Urinary bladder (tissue), 4 donors: ENCODE measurements at places on chromosomes 7 and 10. TPM values are rescaled to one million over a fixed set of nuclear protein-coding genes. Genes with fewer than 3 reads are reported as not detected.

PNPLA8 gene
- 27.6 TPM for polyA plus RNA-seq

DNA sequence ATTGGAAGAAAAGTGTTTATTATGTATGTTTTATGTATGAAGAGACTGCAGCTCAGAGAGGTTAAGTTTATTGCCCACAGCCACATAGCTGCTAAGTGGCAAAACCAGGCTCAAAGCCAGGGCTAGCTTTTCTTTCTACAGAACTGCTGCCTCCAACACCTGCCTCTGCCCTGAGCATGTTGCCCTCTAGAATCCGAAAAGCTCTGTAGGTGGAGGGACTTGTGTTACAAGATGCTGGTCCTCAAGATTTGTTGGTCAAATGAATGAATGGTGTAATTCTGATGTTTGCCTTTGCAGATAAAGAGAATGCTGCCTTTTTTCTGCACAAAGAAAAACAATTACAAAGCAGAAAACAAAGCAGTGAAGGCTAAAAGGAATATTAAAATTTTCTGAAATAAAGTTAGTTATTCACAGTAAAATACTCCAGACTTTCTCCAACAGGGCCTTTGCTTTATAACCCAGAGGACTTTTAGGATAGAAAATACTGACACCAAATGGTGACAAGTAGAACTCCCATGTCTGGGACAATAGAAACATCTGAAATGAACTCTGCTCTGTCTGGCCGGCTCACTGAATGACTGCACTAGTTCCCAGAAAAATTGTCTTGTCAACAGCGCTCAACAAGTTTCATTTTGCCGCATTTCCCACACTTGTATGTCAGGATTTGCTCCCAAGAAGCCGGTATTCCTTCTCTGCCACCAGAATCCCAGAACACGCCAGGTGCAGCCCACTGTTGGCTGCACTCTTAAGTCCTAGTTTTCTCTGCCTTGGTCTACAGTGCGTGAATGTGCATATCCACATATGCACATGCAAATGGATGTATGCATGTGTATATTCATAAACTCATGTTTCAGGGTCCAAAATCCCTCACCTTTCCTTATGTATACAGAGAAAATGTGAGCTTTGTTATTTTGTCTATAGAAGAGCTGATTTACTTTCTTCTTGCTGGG, 11.0 kb upstream of the DNTT start:
- no peak for DNase-seq

- DNase-seq: no peak
Measured at GRCh38 chr10:126101325-126101724, 205.0 kb downstream of the FANK1 start.

DNA sequence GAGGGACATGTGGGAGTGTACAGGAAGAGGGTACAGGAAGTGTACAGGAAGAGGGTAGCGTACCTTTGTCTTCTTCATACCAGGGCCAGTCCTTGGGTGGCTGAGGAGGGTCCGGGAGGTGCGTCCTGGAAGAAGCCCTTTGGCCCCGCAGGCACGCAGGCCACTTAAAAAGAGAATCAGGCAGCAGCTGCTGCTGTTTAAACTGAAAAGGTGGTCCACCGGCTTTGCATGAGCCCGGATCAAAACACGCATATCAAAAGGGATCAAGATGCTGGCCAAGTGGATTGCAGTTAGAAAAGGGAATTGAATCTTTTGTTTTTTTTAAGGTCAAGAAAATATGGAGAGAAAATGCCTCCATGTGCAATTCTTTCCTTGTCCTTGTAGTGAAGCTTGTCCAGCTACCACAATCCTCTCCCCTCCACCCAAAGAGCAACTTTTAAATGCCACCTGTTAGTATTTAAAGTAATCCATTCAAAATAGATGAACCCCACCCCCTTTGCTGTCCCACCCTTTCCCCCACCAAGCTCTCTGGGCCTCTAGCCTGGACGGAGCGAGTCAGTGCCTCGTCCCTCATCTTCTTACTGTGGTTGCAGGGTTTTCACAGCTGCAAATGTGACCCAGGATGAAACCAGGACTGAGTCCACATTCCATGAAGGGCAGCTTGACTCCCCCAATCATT, 142.8 kb downstream of the GLCCI1 start:
- no peak for DNase-seq

DNA sequence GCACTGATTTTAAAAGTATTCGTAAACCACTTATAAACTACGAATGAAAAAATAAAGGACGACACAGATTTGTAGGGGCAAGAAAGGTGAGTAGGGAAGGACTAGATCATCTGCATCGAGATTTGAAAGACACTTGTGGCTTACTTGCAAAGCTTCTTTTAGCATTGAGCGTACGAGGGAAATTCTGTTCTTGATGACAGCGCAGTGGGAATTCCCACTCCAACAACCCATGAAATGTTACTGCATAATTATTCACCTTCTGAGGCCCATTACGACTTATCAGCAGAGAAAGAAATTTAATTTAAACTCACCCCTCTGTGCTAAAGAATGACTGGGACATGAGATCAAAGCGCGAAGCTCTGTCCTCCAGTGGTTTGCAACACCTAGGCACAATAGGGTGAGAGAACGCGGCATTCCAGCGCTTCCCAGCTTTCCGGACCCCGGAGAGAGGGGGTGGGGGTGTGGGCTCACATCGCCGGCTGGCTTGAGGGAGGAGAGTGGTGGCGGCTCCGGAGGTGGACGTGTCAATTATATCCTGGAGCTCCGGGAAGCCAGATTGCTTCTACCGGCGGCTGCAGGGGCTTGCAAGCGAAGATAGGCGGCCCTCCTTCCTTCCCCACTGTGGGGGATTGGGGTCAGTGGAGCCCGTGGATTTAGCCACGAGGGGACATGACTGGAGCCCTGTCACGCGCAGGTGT, 10.3 kb downstream of the SP8 start:
- no peak for DNase-seq
